ENCODE measurements at places on chromosomes 4 and X.

DNA sequence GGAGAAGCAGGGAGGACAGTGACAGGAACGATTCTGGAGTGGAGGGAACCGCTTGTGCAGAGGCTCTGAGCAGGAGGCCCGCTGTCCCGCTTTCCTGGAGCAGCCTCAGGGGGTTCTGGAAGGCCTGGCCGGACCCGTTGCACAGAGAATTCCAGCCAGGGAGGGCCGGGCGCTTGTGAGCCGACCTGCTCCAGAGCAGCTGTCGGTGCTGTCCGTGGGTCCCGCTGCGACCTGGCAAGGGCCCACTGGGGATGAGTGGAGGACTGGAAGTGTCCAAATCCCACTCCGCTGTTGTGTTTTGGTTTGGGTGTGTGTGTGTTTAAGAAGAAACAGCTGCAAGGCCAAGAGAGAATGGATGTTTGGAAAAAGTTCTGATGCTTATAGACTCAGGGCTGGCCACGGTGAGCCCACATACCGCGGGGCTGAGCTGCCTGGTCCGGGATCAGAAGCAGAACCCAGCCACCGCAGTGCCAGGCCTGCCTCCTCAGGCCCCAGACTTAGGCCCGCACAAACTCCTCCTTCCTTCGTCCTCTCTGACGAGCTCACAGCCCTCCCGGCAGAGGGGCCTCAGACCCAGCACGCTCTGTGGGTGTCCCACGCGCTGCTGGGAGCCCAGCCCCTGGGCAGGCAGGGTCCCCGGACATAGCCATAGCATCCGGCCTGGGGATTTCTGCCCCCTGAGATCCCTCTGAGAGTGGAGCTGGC is 73.9 kb downstream of the HTRA3 start:
- no peak for DNase-seq

GRCh38 chrX:135974279-135974856 is 580 bp upstream of the MMGT1 start:
- no peak for DNase-seq

DNA sequence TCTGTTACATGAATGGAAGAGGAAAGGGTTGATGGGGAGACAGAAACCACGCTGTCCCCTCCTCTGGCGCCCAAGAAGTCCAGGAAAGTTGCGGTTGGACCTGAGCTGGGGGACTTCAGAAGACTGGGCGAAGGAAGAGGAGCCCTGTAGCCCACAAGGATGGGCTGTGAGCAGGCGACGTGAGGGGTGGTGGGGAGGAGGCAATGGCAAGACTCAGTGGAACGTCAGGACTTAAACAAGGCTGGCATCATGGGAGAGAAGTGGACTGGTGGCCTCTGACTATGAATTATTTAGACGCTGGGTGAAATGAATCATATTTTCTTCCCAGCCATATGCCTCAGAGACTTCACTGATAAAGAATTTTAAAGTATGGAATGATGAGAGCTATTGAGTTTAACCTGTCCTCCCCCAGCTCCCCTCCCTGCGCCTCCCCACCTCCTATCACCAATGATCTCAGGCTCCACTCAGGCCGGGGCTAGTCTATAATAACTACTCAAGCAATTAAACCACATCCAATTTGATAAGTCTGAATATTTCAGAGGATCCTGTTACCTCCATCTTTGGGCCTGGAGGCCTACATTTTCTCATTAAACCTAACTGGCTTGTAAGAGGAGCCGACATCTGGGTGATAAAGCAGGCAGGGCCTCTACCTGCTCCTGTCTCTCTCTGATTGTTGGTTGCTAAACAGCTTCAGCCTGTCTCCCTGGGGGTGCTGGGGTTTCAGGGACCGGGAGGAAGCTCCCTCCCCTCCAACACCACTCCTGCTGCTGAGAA is 63.6 kb downstream of the SMIM20 start:
- DNase-seq, result no peak

GRCh38 chrX:32280921-32281320 is 930.4 kb downstream of the DMD start:
- DNase-seq, result no peak

DNA sequence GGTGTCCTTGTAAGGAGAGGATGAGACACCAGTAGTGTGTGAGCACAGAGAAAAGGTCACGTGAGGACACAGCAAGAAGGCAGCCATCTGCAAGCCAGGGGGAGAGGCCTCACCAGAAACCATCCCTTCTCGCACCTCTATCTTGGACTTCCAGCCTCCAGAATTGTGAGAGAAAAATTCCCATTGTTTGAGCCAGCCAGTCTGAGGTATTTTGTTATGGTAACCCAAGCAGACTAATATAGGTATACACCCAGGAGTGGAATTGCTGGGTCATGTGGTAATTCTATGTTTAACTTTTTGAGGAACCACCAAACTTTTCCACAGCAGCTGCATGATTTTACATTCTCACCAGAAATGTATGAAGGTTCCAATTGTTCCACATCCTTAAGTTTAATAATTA is 25.6 kb downstream of the ZDHHC9 start:
- no peak for DNase-seq

DNA sequence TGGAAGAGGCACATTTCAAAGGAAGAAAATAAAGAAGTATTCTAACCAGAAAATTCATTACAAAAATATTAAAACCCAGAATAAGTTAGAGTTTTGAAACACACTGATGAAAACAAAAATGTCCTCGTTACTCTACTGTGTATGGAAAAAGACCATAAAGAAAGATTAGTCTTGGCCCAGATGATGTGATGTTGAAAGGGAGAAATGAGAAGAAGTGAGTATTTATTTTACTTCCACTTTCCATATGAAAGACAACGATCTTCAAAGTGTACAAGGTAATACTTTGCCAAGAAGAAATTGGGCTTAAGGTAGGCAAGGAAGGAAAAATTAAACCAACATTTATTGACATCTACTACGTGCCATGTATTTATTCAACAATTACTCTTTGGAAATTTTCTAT is 48.6 kb upstream of the EMCN start:
- no peak for DNase-seq

DNA sequence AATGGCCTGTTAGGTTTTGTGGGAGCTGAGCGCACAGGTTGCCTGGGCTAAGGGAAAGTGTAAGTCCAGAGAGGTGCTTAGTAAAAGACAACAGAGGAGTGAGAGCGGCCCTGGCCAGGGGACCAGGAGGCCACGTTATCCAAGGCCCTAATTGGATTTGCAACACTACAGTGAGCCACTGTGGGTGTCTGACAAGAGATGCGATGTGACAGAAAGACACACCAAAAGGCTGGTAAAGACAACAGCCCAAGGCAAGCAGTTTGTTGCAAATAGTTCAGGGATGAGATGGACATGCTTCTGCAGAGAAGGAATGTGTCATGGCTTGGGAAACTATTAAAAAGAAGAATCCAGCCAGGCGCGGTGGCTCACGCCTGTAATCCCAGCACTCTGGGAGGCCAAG is 162.7 kb upstream of the KIT start:
- DNase-seq, result no peak

GRCh38 chr4:17316566-17316965 is 195.3 kb downstream of the QDPR start:
- DNase-seq, result no peak

GRCh38 chrX:48459483-48459882 is 10.6 kb downstream of the SLC38A5 start:
- no peak for DNase-seq

GRCh38 chrX:138858951-138859350 is 147.4 kb upstream of the FGF13 start:
- DNase-seq, result no peak

GRCh38 chr4:26766141-26766540 is 94.5 kb upstream of the STIM2 start:
- no peak for DNase-seq

DNA sequence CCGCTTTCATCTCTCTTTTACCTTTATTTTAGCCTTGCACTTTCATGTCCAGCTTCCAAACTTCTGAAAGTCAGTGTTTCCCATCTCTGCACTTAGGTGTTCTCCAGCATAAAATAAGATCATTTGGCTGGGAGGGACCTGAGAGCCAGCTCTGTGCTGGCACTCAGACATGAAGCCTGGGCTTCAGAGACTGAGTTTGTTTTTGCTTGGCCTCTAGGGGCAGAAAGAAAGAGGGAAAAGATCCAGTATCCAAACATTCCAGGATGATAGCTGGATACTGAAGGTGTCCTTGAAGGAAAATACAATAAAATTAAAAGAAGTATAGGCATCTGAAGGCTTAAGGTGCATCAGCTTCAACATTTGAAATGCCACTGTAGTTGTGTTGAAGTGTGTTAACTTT is 202.4 kb upstream of the ZIC3 start:
- DNase-seq, result no peak

DNA sequence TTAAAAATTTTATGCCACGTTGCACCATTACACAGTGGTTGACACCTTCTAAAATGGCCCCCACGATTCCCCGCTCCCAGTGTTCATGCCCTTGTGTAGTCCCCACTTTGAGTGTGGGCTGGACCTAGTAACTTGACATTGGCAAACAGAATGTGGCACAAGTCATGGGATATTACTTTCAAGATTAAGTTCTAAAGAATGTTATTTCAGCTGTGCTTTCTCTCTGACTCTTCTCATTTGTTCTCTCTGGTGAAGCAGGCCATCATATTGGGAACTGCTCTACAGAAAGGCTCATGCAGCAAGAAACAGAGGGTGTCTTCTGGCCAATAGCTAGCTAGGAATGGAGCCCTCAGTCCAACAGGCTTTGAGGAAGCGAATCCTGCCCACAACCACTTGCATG is 67.1 kb downstream of the ATXN3L start:
- no peak for DNase-seq

GRCh38 chr4:165922747-165923146 is 49.7 kb downstream of the TLL1 start:
- DNase-seq, result no peak

DNA sequence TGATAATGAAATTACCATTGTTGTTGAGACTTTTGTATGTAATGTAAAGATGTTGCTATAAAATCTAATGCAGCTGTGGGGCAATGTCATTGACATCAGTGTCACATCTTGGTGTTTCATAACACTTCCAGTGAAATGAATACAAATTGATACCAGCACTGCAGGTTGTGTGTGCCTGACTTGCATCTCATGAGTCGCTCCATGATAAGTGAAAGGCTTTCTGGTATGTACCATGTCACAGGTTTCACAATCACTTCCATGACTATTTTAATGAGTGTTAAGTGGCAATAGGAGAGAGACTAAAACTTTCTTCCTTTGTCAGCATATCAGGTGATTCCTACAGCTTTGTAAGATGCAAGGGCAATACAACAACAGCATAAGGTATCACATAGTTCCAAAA is 94.4 kb downstream of the ABCB7 start:
- DNase-seq, result no peak

DNA sequence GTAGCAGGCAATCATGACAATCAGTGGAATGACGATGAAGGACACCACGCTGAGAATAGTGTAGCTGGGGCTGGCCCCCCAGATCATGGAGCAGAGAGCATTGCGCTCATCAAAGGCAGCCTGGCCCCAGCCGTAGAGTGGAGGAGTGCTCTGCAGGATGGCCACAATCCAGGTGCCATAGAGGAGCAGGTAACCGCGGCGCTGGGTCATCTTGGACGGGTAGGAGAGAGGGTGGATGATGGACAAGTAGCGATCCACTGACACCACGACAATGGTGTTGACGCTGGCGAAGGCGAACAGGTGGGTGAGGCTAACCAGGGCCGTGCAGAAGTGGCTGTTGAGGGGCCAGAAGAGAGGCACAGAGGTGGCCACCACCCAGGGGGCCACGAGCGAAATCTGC is 2.8 kb downstream of the GPR101 start:
- DNase-seq, result no peak

DNA sequence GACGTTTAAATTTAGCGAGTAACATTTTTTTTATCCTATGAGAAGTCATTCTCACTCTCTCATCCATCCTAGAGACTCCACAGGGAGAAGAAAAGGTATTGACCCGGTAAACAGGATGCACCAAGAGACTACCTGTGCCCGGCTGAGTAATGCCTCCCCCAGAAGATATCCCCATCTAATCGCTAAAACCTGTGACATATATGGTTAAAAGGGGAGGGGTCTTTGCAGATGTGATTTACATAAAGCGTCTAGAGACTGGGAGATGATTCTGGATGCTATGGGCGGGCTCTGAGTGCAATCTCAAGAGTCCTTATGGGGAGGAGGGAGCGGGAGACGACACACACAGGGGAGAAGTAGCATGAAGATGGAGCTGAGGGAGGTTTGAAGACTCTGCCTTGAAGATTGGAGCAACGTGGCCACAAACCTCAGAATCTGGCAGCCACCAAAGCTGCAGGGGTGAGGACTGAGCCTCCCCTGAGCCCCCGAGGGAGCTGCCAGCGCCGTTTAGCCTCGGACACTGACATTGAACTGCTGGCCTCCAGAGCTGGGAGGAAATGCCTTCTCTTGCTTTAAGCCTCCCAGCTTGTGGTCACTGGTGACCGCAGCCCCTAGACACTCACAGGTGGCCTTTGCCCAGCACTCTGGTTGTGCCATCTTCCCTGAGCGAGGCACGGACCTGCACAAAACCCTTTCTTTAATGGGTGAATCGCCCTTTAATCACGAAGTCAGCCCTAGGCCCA is 11.2 kb downstream of the ABLIM2 start:
- DNase-seq, result no peak

DNA sequence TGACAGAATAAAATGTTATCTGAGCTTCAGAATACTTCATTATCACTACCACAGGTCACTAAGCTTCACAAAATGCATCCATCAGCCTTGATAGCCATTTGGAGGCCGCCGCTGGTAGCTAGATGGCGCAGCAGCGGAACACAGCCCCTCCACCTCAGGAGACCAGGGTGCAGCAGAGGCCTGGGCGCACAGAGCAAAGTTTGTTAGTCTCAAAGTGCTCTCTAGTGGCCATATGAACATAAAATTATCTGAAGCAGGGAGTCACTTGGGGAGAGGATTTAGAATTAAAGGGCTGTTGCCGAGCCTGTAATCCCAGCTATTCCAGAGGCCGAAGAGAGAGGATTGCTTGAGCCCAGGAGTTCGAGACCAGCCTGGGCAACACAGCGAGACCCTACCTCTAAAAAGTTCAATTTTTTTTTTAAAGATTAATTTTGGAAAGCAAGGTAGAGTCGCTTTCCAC is 8.1 kb upstream of the DCTD start:
- DNase-seq, result peak; percentile 77

DNA sequence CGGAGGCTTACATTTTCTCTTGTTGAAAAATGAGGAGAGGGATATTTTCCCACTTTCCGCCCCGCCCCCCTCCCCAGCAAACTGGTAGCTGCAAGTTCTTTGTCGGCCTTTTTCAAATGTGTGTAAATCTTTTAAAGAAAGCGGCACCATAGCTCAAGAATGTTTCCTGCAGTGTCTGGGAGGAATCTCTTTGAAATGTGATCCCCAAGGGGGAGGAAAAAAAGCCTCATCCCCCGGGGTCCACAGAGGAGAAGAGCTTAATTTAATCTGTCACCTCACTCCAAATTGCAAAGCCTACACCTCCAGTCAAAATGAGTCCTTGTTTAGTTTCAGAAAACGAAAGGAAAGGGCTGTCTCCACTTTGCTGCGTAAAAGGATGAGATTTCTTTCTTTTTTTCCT is 34.8 kb downstream of the ASMT start:
- DNase-seq, result no peak

- DNase-seq, result no peak
Observed at GRCh38 chrX:23904096-23904495, 3.6 kb downstream of the APOO start.

- DNase-seq, result no peak
Observed at GRCh38 chr4:15677507-15677988, 4.1 kb upstream of the FAM200B start.

- no peak for DNase-seq
Observed at GRCh38 chr4:55181010-55182005, 55.9 kb upstream of the KDR start.

GRCh38 chrX:130771230-130771629 is 131.8 kb downstream of the ENOX2 start:
- DNase-seq, result no peak

- DNase-seq, result peak; percentile 46
Observed at GRCh38 chr4:88341227-88342192, 37.1 kb upstream of the HERC6 start.

GRCh38 chr4:31360786-31361185 is 640.6 kb downstream of the PCDH7 start:
- no peak for DNase-seq

Measured in HTR-8/SVneo (cell line).